H9 (cell line): ENCODE measurements at places on chromosomes 7 and 10. TPM values are rescaled to one million over a fixed set of nuclear protein-coding genes. Genes with fewer than 3 reads are reported as not detected.
A peak's percentile ranks its signal among the peaks of the same experiment; 100 is the strongest.

DNA sequence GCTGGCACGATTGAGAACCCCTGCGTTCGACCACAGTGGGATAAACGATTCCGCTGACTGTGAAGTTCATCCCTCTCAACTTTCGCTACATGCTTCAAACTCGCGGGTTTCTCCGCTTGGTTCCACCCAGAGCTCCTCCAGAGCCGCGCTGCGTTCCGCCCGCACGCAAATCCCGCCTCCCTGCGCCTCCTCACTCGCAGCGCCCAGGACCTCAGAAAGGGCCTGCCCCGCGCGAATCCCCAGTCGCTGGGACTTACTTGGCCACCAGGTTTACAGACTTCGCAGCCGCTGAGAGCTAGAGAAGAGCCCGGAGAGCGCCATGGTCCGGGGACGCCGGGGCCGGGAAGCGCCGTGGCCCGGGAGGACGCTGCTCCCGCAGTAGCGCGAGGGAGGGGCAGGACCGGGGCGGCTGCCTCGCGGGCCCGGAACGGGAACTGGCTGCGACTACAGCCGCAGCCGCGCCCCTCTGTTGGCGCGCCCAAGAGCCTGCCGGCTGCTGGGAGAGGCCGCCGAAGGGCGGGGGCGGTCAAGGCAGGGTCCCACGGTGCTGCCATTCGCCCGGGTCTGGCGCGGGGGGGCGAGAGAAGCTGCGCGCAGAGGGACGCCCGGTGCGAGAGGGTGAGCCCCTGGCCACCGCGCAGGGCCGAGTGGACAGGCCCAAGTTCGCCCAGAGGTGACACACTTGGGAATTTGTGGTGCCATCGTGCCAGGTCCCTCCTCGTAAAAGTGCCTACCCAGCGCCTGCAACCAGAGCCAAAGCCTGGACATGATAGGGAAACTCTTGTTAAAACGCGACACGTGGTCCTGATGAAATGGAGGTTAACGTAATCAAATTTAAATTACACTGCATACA lies at the start of gene NOD1:
Gene NOD1 (minus strand): TSS at position 436 of the 853 bp plus-strand sequence. CDS start 21,863 bp downstream, outside the sequence.
- H3K4me3 ChIP-seq, result peak within 1 kb of the TSS; percentile 87
- H3K4me1 ChIP-seq, result no peaks in the 10 kb centered on the region
- H3K27ac ChIP-seq, result no peak within 1 kb of the TSS
- peak; percentile 77 for DNase-seq
- no peaks in the 10 kb centered on the region for H3K36me3 ChIP-seq

GRCh38 chr7:30931161-30931928 lies 19.7 kb downstream of the AQP1 start:
- H3K4me1 ChIP-seq, result no peaks in the 10 kb centered on the region
- H3K27ac ChIP-seq, result no peak overlapping the region
- DNase-seq, result no peak

- H3K36me3 ChIP-seq, result peaks cover 2% of the 10 kb centered on the region; the same call in 1 of the 3 replicates
- peak overlapping the region; percentile 97 for H3K4me3 ChIP-seq
- no peak overlapping the region for H3K27ac ChIP-seq
- DNase-seq, result peak; percentile 72
- no peaks in the 10 kb centered on the region for H3K27me3 ChIP-seq
These were observed 2.0 kb downstream of the ZMIZ1 start for GRCh38 chr10:79070606-79071395.

DNA sequence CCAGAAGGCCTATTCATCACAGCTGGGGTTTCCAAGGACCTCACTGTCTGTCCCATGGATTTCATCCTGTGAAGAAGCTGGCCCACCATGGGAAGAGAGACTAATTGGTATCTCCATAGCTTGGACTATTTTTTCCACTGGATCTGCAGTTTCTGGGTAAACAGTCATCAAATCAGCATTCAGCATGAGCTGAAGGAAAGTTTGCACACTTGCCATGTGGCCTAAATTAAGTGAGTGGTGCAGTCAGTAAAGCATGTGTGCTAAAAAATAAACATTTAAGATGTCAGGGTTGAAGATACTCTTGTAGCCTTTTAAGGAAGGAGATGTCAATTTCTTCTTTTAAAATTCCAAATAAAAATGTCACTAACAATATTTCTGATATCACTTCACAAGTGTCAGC lies 381.1 kb upstream of the ZMIZ1 start:
- H3K4me1 ChIP-seq, result no peaks in the 10 kb centered on the region
- H3K27me3 ChIP-seq, result no peaks in the 10 kb centered on the region
- H3K36me3 ChIP-seq, result peaks cover 3% of the 10 kb centered on the region; the same call in 1 of the 2 replicates
- no peak for DNase-seq
- H3K27ac ChIP-seq, result no peak overlapping the region

DNA sequence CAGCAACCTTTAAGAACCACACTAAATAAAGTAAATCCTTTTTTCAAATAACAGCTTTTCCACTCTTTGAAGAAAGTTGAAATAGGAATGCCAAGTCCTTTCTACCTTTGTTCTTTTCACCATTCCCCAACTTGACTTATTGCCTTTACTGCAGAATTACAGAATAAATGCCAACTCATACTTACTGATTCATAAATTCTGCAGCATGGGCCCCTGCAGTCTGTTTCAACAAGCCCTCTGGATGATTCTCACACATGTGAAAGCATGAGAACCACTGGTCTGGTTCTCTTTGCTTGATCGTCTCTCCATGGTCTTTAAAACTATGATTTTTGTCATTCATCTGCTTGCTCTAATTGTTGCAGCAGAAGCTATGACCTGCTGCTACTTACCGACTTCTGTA lies 56.1 kb downstream of the HACD1 start:
- no peak overlapping the region for H3K27ac ChIP-seq
- no peak for DNase-seq
- H3K4me1 ChIP-seq, result peaks cover 2% of the 10 kb centered on the region; the same call in 1 of the 2 replicates
- no peaks in the 10 kb centered on the region for H3K36me3 ChIP-seq

Gene GAD2
- 2.0 and 2.3 TPM in 2 replicates for total RNA-seq

DNA sequence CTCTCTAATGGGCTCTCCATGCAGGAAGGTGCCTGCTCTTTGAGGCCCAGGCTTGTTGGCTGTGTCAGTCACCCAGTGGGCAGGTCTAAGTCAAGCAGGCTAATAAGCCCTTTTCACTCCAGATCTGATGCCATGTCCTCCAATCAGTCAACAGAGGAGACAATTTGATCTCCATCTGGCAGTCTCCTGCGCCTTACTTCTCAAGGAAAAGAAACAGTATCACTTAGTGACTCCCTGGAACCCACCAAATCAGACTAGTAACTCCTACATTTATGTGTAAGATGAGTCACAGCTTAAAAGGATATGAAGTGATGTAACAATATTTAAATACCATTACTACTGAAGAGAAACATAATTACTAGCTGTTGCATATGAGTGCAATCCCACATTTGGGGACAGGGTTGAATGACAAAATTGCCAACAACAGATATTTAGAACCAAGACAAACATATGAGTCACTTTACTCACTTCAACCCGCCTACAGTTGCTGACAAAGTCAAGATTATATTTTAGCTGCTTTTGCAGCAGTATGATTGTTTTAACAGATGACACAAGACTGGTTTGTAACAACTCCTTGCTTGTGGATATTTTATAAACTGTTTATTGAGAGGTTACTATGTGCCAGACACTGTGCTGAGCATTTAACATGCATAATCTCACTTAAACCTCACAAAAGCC lies 72.1 kb downstream of the USP6NL start:
- H3K4me1 ChIP-seq, result no peaks in the 10 kb centered on the region; the same call in 1 of the 2 replicates
- H3K36me3 ChIP-seq, result no peaks in the 10 kb centered on the region
- no peak for DNase-seq
- no peak overlapping the region for H3K4me3 ChIP-seq
- H3K27me3 ChIP-seq, result no peaks in the 10 kb centered on the region
- no peak overlapping the region for H3K27ac ChIP-seq

DNA sequence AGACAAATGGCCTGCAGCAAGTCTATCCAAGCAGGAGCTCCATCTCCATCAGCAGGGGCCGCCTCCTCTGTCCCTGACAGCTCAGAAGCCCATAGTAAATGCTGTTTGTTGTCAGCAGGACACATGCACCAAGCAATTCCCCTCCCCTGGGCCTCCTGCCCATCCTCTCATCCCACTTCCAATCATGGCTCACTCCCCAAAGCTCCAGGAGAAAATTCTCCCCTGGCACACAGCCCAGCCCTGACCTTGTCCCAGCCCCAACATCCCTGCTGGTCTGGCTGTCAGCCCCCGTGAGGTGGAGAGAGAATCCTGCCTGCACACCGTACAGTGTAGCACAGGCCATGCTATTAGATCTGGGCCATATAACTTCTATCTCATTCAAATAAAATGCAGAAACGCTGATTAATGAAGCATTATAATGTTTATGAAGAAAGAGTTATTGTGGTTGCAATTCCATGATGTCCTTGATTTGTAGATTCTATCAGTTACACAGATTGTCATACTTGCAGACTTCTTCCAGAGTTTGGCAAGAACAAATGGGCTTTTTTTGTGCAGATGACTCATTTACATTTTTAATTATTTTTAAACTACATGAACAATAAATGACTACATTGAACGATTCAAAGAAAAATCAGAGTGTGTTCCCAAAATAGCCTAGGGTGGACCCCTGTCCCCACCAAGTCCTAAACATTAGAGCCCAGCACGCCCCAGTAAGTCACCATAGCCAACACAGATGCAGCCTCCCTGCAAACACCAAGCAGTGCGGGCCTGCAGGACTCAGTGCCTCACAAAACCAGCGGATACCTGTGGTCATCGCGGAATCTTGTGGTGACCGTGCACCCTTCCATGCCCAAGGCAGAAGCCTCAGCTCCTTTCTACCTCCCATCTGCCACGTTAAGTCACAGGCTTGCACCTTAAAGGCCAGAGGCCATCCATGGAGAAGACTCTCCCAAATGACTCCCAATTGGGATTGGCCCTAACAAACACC lies 70.1 kb downstream of the COBL start:
- no peaks in the 10 kb centered on the region for H3K27me3 ChIP-seq
- no peak for DNase-seq
- H3K36me3 ChIP-seq, result no peaks in the 10 kb centered on the region
- no peak overlapping the region for H3K4me3 ChIP-seq

DNA sequence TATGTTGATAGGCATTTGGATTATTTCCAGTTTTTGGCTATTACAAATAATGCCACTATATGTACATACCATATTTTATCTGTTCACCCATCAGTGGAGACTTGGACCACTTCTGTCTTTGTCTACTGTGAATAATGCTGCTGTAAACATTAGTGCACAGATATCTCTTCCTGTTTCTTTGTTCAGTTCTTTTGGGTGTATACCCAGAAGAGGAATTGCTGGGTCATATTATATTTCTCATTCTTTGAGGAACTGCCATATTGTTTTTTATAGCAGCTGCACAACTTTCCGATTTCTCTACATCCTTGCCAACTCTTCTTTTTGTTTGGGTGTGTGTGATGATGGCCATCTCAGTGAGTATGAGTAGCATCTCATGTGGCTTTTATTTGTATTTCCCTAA lies 218.0 kb downstream of the LRMDA start:
- DNase-seq, result no peak
- no peaks in the 10 kb centered on the region for H3K36me3 ChIP-seq
- no peaks in the 10 kb centered on the region for H3K4me1 ChIP-seq
- peaks cover 2% of the 10 kb centered on the region; the same call in 1 of the 2 replicates for H3K27me3 ChIP-seq

DNA sequence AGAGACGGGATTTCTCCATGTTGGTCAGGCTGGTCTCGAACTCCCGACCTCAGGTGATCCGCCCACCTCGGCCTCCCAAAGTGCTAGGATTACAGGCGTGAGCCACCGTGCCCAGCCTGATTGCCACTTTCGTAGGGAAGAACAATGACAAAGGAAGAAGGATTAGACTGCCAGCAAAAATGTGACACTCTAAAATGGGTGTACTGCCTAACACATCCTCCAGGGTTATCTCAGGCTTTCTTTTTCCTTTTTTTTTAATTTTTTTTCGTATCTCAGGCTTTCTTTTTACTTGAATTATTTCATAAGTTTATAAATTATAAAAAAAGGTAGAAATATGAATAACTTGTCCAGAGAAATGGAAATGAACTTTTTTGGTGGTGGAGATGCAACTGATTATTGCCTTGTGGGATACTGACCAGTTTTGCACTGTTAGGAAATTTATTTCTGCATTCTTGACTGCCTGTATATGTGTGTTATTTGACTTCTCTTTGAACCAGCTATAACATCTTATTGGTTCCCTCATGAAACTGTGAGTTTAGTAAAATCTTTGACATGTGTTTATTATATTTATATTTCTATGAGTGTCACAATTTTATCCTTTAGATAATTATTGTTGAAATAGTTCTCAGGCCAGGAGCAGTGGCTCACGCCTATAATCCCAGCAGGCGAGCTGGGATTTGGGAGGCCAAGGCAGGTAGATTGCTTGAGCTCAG lies 56.8 kb downstream of the XRCC2 start:
- H3K27ac ChIP-seq, result no peak overlapping the region
- H3K27me3 ChIP-seq, result no peaks in the 10 kb centered on the region
- H3K4me3 ChIP-seq, result no peak overlapping the region
- no peaks in the 10 kb centered on the region for H3K36me3 ChIP-seq
- H3K4me1 ChIP-seq, result no peaks in the 10 kb centered on the region
- no peak for DNase-seq

DNA sequence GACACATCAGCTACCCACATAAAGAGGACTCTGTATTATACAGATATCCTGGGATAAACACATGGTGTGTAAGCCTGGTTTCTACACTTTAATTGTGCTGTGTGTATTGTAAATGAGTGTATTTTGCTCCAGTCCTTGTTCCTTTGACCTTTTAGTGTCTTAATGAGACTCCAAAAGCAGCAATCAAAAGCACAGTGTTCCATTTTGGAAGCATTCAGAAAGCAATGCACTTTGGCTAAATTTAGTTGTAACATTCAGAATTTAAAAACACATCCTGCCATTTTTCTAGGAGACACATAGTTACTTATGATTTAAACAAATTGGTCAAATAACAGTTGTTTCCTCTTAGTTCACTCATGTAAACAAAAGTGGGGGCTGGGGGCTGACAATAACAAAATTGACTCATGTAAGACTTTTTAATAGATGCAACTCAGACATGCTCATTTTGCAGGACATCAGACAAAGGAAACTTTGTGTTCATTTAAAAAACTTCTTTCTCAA lies 122.2 kb downstream of the GPR37 start:
- H3K4me1 ChIP-seq, result no peaks in the 10 kb centered on the region
- H3K27me3 ChIP-seq, result no peaks in the 10 kb centered on the region
- H3K27ac ChIP-seq, result no peak overlapping the region

Gene CHAT
- not detected in 2 replicates for total RNA-seq

DNA sequence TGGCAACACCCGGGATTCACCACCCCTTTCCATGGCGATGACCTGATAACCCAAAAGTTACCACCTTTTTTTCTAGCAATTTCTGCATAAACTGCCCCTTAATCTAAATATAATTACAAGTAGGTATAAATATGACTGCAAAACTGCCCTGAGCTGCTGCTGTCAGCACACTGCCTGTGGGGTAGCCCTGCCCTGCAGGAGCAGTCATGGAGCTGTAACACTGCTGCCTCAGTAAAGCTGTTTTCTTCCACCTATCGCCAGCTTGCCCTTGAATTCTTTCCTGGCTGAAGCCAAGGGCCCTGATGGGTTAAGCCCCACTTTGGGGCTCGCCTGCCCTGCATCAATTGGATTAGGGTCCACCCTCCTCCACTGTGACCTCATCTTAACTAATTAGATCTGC lies 368.8 kb downstream of the SFMBT2 start:
- H3K27me3 ChIP-seq, result no peaks in the 10 kb centered on the region
- DNase-seq, result no peak
- no peaks in the 10 kb centered on the region for H3K4me1 ChIP-seq
- no peak overlapping the region for H3K27ac ChIP-seq
- H3K36me3 ChIP-seq, result no peaks in the 10 kb centered on the region

GRCh38 chr10:70978816-70979480 lies 90.6 kb upstream of the PCBD1 start:
- no peak overlapping the region for H3K4me3 ChIP-seq
- no peak overlapping the region for H3K27ac ChIP-seq
- H3K27me3 ChIP-seq, result no peaks in the 10 kb centered on the region; the same call in 1 of the 2 replicates
- no peaks in the 10 kb centered on the region; the same call in 2 of the 3 replicates for H3K36me3 ChIP-seq
- no peak for DNase-seq
- no peaks in the 10 kb centered on the region for H3K4me1 ChIP-seq
